H4 (cell line): ENCODE measurements at places on chromosomes 1 and 21. TPM values are rescaled to one million over a fixed set of nuclear protein-coding genes. Genes with fewer than 3 reads are reported as not detected.

- no peak for DNase-seq
Observed at GRCh38 chr1:159831412-159832141, 4.9 kb downstream of the SLAMF8 start.

OR6N1 gene
- not detected in 2 replicates for total RNA-seq

GRCh38 chr1:236067854-236068454 is 3.1 kb upstream of the NID1 start:
- DNase-seq, result no peak

LRRC39 gene
- total RNA-seq, result 0.06 TPM in 1 of 2 replicates, not detected in the other

- DNase-seq, result no peak
Observed at GRCh38 chr1:23029337-23029736, 10.1 kb downstream of the KDM1A start.

DNA sequence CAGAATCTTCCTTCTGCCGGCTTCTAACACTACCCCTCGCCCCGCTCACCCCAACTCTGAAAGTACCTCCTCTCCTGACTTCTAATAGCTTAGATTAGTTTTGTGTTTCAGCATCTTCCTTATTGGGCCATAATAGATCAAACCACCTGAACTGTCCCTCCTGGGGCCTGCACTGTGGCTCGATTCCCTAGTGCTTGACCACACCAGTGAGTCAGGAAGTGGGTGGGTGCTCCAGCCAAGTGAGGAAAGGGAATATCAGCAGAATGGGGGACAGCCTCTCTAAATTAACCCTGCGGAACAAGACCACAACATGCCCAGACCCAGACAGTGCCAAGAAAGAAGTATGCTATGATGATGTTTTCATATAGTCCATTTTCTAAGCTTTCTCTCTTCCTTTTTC is 8.5 kb downstream of the SERTAD4 start:
- DNase-seq, result no peak

GRCh38 chr1:232014941-232015340 is 388.4 kb downstream of the DISC1 start:
- DNase-seq, result no peak

DNA sequence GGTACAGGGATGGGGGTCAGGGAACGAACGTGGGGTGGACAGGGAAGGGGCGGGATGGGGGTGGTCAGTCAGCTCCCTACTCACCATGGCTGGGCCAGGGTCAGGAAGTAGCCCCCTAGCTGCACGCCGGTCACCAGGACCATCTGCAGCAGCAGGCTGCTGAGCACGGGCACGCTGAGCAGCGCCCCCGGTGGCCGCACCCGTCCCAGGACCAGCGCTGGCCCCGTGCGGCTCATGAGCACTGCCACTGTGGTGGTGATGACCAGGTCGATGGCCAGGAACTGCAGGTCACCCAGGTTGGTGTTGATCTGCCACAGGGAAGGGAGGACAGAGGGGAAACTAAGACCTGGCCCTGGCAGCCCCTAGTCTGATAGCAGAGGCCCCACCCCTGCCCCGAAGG is 6.5 kb upstream of the MFAP2 start:
- no peak for DNase-seq

MTARC1 gene
- 0.08 and 1.6 TPM in 2 replicates for total RNA-seq

- DNase-seq, result no peak
Observed at GRCh38 chr1:23601968-23602876, 42.9 kb upstream of the ID3 start.

DNA sequence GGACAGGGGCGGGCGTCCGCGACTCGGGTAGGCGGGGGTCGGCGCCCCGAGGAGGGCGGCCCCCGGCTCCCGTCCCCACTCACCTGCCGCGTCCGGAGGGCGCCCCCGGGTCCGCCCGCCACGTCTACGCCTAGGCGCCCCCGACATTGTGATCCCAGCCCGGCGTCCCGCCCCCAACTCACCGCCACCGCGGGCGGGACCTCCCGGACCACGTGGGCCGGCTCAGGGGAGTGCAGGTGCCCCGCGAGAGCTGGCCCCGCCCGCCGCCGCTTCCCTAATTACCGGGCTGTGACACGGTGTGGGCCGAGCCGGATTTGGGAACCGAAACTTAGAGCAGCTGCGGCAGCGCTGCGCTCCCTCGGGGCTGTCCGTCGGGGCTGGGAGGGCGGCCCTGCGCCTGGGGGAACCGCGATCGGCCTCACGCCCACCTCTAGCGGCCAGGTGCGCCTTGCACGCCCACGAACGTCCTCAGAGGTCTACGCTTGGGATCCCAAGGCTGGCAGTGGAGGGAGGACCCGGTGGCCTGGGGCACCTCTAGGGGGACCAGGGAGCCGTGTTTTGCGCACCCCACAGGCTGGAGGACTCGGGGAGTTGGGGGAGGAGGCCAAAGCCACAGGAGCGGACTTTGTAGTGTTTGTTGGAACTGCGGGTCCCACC is 521 bp upstream of the NADK start:
- DNase-seq, result no peak

DHRS3 gene
- 38.1 and 43.1 TPM in 2 replicates for total RNA-seq

SLC44A5 gene
- 0.62 and 1.6 TPM in 2 replicates for total RNA-seq

DNA sequence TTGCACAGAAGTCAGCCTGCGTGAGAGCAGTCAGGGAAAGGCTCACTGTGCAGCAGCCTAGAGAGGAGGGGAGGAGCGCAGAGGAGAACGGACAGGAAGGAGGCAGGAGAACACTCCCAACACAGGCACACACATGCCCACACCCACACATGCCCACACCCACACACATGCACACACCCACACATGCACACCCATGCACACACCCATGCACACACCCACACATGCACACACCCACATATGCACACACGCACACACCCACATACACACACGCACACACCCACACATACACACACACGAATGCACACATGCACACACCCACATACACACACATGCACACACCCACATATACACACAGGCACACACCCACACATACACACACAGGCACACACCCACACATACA is 7.1 kb downstream of the SUMO3 start:
- DNase-seq, result no peak

DNA sequence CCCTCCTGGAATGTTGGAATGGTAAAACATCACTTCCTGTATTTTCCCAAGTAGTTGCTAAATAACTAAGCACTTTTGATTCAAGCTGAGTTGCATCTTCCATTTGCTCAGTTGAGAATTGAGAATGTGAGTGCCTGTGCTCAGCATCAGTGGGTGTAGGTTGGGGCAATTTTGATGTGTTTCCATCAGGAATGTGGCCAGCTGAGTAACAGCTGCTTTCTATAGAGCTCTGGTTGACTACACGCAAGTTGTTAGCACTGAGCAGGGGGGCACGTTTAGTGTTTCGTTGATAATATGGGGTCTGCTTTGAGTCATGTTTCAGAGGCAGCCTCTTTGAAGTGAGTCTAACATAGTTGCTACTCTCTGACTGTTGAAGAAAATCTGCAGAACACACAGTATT is 41.5 kb downstream of the LRRC53 start:
- DNase-seq, result no peak

- no peak for DNase-seq
Observed at GRCh38 chr1:63466181-63466580, 56.8 kb downstream of the ITGB3BP start.

KCNK2 gene
- 0.60 and 1.7 TPM in 2 replicates for total RNA-seq

DNA sequence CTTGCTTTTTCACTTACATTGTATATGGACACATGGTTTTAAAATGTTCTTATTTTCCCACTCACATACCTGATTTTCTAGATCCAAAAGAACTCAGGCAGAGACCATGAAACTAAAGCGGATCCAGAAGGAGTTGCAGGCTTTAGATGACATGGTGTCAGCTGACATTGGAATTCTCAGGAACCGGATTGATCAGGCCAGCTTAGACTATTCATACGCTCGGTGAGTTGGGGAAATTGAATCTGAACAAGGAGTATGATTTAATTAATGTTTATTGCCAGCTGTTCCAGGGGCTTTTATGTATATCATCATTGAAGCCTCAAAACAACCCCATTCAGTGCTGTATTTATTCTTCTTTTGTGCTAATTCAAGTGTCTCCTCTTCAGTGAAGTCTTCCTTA is 12.7 kb downstream of the GORAB start:
- DNase-seq, result no peak

DNA sequence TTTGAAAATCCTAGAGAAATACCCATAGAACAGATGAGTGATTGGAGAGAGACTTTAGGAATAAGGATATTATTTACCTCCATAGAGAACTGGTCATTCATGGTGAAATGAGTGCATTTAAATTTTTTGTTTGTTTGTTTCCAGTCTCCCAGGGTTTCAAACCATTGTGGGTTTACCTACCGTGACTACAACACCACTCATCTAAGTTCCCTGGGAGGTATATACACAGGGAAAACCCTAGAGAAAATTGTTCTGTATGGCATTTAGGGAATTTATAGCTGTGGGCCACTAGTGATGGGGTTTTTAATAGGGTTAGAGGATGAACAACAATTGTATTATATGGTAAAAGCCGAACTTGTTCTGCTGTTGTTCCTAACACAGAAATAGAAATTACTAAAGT is 109.2 kb downstream of the USP25 start:
- no peak for DNase-seq

DNA sequence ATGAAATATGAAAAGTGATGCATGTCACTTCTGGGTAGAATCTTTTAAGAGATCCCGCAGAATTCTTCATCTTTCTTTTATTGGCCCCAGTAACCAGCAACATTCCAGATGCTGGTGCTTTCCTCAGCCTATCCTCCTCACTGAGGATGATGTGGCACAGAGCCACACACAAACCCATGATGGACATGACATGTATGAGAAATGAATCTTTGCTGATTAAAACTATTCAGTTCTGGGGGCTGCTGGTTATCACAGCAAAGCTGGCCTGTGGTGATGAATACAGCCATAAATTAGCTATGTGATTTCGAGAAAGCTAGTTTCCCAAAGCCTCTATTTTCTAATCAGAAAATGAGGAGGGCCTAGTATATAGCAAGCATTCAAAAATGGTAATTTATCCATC is 8.3 kb upstream of the ERICH3 start:
- no peak for DNase-seq

C1QB gene
- not detected in 2 replicates for total RNA-seq

GRCh38 chr1:162876751-162877150 is 15.8 kb upstream of the CCDC190 start:
- DNase-seq, result no peak

MAD2L2 gene
- 130 and 134 TPM in 2 replicates for total RNA-seq

PKP1 gene
- not detected in 2 replicates for total RNA-seq

GRCh38 chr1:203675596-203676347 is 49.1 kb downstream of the ATP2B4 start:
- DNase-seq, result no peak

DNA sequence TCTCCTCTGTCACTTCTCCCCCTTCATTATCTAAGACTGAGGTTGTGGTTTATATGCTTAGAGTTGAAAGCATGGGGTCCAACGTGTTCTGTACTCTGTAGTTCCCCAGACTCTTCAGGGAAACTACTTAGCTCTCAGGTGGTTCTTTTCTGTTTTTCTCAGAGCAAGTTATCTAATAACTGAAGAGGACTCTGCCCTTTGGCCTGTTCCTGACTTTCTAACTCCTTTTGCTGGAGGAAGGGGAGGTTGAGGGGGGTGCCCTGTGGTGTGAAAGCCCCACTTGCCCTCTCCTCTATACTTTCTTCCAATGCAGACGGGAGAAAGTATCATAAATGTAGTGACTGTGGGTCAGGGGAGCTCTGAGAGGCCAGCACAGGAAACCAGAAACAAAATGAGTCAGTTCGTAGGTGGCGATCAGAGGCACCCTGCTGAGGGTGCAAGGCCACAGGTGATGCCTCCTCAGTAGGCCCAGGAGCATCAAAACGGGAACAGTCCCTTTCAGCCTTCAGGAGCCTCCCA is 5.0 kb downstream of the SLC25A44 start:
- DNase-seq, result no peak

DMBX1 gene
- 0.37 TPM in 2 replicates for total RNA-seq
